ENCODE measurements at places on chromosomes 3 and 15.

- no peak for DNase-seq
Measured at GRCh38 chr15:28109626-28110455, 10.7 kb upstream of the OCA2 start.

- DNase-seq = no peak
Measured at GRCh38 chr3:50130436-50130835, 24.7 kb upstream of the SEMA3F start.

- DNase-seq = no peak
Measured at GRCh38 chr3:110791995-110792686, 279.5 kb upstream of the NECTIN3 start.

- no peak for DNase-seq
Measured at GRCh38 chr15:63531586-63531985, 27.2 kb downstream of the USP3 start.

DNA sequence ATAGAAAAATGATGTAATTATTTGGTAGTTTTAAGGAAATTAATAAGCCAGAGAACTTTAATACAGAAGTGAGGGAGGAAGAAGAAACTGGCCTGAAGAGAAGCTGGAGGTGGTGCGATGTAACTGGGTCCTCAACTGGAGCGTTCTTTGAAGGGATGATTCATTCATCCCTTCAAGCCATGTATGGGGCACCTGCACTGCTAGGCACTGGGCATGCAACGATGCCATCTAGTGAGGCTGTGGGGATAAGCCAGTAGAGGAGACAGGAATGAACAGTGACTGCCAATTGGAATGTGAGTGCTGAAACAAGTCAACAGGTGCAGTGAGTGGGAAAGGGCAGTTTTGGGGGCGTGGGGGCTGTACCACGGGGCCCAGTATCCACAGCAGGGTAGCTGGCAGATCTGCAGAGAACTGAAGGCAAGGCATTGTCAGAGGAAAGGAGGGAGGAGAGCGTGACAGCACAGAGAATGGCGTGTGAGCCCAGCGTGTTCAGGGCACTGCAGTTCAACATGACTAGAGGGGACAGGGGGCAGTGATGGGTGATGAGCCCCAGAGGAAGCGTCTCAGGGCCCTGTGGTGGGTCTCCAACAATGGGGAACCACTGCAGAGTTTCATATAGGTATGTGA lies 3.8 kb upstream of the KIF23 start:
- peak; percentile 13 for DNase-seq

GRCh38 chr3:136105044-136105443 lies 91.1 kb downstream of the MSL2 start:
- DNase-seq = no peak

DNA sequence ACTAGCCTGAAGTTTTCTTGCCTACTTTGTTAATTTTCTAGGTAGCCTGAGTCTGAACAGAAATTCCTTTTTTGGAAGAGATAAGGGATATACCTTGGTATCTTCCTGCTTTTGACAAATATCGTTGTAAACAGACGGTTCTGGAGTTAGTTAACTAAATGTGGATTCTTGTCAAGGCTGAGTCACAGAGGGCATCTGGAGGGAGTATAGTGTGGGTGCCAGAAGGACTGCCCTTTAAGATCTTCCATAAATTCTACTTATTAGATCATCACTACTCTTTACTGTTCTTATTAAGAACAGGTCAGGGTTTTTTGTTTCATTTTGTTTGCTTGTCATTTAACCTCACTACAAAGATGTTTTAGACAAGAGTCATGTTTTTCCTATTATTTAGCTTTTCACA lies 125.3 kb upstream of the SKOR1 start:
- DNase-seq = no peak

GRCh38 chr3:69738859-69739203 lies 433 bp upstream of the MITF start:
- DNase-seq = no peak

All from stimulated activated CD4-positive, alpha-beta T cell treated with anti-CD3 and anti-CD28 coated beads, Interleukin-12 subunit alpha, Interleukin-12 subunit beta, amount 100 ng/mL, for 4 hours (primary cell).